ENCODE measurements at places on chromosomes 1 and 21. TPM values are rescaled to one million over a fixed set of nuclear protein-coding genes. Genes with fewer than 3 reads are reported as not detected.

GRCh38 chr1:31980835-31981455 lies 32.7 kb upstream of the KHDRBS1 start:
- peak; percentile 24 for DNase-seq

DNA sequence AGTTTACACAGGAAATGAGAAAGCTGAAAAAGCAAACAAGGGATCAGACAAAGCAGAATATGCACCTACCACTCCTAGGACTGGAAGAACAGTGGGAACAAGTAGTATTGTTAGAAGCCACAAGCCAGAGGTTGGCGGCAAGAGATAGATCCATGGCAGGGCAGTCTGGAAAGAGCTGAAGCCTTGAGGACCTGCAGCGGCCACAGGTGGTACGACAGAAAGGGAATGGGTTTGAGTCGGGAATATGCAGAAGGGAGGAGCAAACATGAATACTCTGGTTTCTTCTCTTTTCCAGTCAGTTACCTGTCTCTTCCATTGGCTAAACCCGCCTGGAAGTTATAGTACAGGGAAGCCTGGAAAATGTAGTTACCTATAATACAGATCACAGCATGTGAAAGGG lies 3.9 kb upstream of the PCNX2 start:
- no peak for DNase-seq

Gene RGS18
- total RNA-seq: 2.7 TPM

Gene CRP
- 0.33 TPM for total RNA-seq

Gene LCE2B
- total RNA-seq: not detected

DNA sequence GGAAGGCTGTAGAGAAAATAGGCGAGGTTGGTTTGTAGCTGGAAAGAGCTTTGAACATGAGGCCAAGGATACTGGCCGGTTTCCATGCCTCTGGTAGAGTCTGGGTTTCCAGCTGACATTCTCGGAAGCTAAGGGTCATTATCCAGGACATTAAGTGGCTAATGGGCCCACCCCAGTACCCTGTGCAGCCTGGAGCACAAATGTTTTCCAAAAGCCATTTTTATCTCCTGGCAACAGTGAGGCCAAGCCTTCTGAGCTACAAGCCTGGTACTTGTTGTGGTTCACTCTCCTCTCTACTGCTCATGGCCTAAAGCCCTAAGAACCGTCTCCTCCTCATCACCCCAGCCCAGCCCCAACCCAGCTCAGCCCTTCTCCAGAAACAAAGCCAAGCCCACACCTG lies 122.9 kb downstream of the DMRTA2 start:
- no peak for DNase-seq

GRCh38 chr1:168970926-168971659 lies 135.4 kb upstream of the ATP1B1 start:
- no peak for DNase-seq

GRCh38 chr21:44898851-44899767 lies 21.6 kb downstream of the ITGB2 start:
- peak; percentile 70 for DNase-seq

Gene DISP3
- not detected for total RNA-seq

DNA sequence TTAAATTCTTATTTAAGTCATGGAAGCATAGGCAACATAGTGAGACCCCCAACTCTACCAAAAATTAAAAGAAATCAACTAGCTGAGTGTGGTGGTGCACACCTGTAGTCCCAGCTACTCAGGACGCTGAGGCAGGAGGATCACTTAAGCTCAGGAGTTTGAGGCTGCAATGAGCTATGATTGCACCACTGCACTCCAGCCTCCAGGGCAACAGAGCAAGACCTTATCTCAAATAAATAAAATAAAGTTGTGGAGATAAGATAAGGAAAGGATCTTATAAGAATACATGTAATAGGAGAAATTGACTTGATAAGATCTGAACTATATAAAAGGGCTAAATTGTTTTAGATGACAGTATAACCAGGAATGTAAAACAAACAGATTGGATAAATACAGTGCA lies 2.3 kb upstream of the BATF3 start:
- DNase-seq: no peak

- no peak for DNase-seq
These were observed 42.5 kb downstream of the PTPRF start for GRCh38 chr1:43573066-43573800.

GRCh38 chr1:97243973-97244560 lies 522.5 kb downstream of the PTBP2 start:
- no peak for DNase-seq

GRCh38 chr1:3954170-3955169 lies 54.4 kb upstream of the C1orf174 start:
- no peak for DNase-seq

GRCh38 chr1:171740987-171741871 lies 636 bp downstream of the VAMP4 start:
- no peak for DNase-seq

Gene NPR1
- total RNA-seq: 107 TPM

- no peak for DNase-seq
These were observed 323.0 kb downstream of the CAMTA1 start for GRCh38 chr1:7108251-7108650.

GRCh38 chr1:41318135-41318534 lies 43.1 kb upstream of the FOXO6 start:
- peak; percentile 67 for DNase-seq

Gene MAD2L2
- 22.6 TPM for total RNA-seq

- DNase-seq: no peak
These were observed 347.4 kb downstream of the SIPA1L2 start for GRCh38 chr1:232282498-232282897.

Gene S100A4
- 286 TPM for total RNA-seq

GRCh38 chr1:16112596-16113555 lies 39.4 kb upstream of the FAM131C start:
- DNase-seq: no peak

- peak; percentile 83 for DNase-seq
These were observed 819 bp upstream of the GPR3 start for GRCh38 chr1:27391511-27392095.

GRCh38 chr21:45050345-45050796 lies 24.0 kb upstream of the ADARB1 start:
- peak; percentile 92 for DNase-seq

Gene MACF1
- 609 TPM for total RNA-seq

DNA sequence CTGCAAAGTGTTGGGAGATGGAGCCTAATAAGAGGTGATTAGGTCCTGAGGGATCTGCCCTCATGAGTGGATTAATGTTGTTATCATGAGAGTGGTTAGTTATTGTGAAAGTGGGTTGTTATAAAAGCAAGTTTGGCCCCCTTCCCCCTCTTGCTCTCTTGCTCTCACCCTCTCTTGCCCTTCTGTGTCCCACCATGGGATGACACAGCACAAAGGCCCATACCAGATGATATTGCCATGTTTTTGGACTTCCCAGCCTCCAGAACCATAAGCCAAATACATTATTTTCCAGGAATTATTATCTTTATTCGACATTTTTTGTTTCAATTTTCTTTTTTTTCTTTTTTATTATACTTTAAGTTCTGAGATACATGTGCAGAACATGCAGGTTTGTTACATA lies 41.4 kb upstream of the IGSF5 start:
- no peak for DNase-seq

Gene OVAAL
- not detected for total RNA-seq

DNA sequence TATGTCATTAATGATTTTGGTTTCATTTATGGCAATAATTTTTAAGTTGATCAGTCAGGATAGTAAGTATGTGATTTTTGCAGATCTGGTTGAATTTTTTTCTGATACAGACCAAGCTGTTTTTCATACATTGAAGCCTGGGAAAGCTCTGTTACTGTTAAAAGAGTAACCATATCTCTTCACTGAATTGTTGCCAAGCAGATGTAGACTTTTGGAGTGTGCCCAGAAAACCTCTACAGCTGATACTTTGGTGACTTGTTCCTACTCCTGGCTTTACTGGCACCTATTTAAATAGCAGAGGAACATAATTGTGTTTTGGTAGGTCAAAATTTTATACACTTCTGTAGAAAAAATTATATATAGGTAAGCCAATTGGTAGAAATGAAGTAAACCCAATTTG lies 49.4 kb downstream of the NFIA start:
- DNase-seq: no peak

DNA sequence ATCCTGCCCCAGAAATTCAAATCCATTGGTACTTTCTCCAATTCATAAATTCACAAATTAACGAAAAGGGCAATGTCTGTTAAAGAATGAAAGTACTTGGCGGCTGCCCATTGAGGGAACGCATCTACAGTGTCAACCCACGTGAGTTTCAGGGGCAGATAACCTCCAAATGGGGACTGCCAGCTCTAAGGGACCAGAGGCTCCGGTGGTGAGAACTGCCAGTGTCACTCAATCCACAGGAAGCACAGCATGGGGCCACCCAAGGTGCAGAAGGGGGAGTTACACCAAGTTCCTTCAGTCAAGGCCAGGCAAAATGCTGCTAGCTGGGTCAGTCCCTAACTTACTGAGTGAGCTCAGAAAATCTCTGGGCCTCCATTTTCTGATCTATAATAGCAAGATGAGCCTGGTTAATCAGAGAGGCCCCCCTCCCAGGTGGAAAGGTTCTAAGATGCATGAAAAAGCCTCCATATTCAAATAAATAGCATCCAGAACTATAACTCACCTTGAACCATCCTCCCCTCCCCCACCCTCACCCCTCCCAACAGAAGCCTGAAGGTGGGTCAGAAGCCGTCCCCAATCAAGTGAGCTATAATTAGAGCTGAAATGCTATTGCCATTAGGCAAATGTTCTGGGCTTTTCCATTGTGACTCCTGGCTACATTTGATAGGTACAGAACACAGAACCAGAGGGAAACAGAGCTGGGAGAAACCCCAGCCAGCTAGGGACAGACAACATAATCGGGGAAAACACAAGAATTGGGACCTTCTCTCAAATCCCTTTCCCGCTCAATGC lies 41.7 kb downstream of the LRP8 start:
- DNase-seq: no peak

Gene PTPRU
- total RNA-seq: 16.5 TPM

DNA sequence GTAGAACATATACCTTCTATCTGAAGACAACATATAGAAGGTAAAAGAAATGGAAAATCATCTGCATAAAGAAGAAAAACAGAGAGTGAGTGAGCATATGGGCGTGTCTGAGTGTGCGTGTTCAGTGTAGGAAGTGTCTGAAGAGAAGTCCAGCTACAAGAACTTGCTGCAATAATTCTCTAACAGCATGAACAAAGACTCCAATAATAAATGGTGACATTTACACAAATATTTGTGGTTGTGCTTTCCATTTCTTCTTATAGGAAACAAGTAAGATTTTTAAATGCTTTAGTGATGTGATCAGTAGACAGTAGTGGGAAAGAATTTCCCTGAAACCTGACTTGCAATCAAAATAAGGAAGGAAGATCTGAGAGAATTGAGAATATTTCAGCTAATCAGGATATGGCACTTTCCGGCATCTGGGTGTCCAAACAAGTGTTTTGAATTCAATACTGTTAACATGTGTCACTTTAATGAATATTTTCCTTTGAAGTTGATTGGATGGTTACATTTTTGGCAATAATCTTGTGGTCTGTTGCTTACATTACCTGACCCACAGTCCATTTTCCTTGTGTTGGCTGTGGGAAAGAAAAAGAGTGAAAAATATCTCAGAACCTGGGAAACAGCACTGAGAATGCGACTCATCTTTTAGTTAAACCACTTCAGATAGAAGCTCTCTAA lies 154.0 kb downstream of the TGFB2 start:
- DNase-seq: no peak

DNA sequence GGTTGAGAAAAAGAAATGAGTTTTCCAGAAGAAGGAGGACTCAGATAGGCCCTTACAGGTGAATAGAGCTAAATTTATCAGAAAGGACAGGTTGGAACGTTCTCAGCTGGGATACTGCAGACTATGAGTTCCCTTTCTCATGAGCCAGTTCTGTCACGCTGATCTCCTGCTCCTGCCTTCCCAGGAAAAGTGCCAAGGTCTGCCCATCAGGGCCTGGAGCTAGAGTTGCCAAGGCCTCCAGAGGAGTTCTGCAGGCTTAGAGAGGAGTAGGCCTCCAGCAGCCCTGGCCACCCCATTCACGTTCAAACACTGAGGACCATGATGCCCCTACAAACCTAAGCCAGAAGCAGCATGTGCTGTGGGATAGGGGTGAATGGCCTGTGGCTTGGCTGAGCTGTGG lies 126.8 kb upstream of the TNR start:
- DNase-seq: no peak
